Stimulated activated CD4-positive, alpha-beta T cell treated with anti-CD3 and anti-CD28 coated beads, Interleukin-1b, Interleukin-23, amount 100 ng/mL, for 1 hour (primary cell): ENCODE measurements at places on chromosomes 4 and X.

DNA sequence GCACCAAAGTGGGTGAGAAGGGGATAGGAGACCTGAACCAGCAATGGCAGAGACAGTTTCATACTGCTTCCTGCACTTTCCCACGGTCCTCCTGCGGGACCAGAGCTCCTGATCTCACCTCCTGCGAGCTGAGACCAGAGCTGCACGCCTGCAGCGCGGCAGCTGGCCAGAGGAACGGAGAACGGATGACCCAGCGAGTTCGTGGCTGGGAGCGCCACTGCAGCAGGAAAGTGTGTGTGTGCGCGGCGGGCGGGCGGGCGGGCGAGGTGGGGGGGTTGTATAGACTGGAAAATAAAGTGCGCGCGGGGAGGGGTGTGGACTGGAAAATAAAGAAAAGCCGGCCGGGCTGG lies 16.5 kb downstream of the MCF2 start:
- DNase-seq = no peak

GRCh38 chr4:140243278-140243753 lies 89.3 kb upstream of the MAML3 start:
- DNase-seq = no peak

GRCh38 chrX:23788946-23789345 lies 6.0 kb downstream of the SAT1 start:
- DNase-seq = no peak

DNA sequence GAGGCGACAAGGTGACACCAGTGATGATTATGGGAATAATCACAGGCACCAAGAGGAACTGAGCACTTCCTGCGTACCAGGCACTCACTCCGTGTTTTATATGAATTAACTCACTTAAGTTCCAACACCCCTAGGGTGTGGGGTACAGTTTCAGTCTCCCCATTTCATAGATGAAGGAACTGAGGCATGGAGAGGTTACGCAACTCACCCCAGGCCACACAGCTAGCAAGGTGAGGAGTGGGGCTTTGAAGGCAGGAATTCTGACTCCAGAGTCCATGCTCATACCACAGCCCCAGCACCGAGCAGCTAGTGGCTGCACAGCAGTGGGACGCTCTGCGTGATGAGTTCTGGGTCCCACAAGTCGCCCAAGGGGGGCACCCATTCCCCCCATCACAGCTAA lies 29.9 kb downstream of the PPP2R2C start:
- no peak for DNase-seq

GRCh38 chrX:82756272-82756671 lies 751.8 kb upstream of the POU3F4 start:
- no peak for DNase-seq

GRCh38 chr4:129394635-129395034 lies 298.7 kb downstream of the C4orf33 start:
- DNase-seq = no peak

GRCh38 chr4:39339968-39340367 lies 26.2 kb downstream of the RFC1 start:
- no peak for DNase-seq

DNA sequence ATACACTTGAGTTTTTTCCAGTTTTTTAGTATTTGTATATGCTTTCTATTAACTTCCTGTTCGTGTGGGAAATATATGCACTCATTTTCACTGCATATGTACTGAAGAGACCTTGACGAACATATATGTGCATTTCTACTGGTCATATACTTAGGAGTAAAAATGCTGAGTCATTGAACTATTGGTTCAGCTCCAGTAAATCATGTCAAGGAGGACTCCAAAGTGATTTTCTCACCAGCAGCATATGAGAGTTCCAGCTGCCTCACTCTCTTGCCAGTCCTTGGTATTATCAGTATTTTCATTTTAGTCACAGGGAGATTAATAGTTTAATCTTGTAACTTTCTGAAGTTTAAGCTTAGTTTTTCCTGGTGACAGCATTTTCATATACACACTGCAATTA lies 2750.2 kb downstream of the ARAP2 start:
- DNase-seq = no peak

DNA sequence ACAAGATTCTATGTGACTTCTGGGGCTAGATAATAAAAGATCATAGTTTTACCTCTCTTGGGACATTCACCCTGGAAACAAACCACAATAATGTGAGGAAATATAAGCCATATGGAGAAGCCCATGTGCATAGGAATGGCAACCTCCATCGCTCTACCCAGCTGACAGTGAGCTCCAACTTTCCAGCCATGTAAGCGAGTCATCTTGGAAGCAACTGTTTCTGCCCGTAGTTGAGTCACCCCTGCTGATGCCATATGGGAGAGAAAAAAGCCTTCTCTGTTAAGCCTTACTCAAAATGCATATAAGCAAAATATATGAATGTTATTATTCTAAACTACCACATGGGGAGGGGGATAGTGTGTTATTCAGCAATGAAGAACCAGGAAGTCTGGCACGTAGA lies 31.4 kb upstream of the RELL1 start:
- no peak for DNase-seq

DNA sequence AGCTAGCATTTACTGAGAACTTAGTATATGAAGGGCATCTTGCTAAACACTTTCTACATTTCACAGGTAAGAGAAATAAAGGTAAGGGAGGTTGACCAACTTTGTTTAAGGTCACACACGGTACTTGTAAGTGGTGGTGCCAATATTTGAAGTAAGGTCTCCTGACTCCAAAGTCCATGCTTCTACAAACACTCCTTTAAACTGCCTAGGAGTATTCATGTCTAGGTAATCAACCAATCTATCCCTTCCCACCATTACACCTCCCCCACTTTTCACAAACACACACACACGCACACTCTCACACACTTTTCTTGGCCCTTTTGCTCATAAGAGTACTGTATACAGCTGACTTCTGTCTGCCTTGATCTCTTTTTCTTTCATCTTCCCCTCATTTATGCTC lies 7.1 kb downstream of the BEX1 start:
- no peak for DNase-seq

- DNase-seq = no peak
Observed at GRCh38 chr4:1793496-1793840, 375 bp downstream of the FGFR3 start.

GRCh38 chr4:30028826-30029225 lies 691.3 kb upstream of the PCDH7 start:
- no peak for DNase-seq

DNA sequence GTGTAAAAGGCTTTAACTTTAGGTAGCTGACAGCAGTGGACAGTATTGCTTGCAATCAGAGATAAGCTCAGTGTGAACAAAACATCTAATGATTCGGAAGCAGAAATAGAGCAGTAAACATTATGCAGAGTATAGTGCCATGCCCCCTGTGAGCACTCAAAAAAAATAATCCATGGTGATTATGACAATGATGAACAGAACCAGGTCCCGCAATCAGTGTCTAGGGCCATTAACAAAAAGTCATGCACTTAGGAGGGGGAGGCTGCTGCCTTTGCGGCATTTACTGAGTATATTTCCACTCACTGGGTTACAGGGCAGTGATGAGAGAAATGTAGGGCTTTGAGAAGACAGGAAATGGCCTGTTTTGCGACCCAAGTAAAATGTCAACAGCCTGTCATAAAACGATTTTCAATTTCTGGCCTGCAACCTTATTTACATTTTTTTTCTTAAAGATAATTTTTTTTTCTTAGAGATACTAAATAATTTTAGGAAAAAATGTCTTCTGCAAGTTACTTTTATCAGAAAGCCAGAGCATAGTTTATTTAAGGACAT lies 27.3 kb upstream of the NEIL3 start:
- DNase-seq = no peak

DNA sequence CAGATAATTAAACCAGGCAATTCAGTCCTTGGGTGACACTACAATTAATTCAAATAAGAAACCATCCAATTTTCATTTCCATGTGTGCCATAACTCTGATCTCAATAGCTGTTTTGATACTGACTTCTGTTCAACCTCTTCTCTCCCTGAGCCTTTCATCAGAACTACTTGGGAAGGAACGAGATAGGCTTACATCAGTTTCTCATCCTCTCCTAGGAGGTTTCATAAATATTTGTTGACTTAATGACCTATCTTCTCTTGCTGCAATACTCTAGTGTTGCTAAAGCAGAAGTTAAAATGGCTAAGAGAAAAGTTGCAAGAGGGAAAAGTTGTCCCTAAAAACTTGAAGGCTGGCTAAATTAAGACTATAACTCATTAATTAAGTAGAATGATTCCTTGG lies 41.8 kb downstream of the PRKG2 start:
- no peak for DNase-seq

DNA sequence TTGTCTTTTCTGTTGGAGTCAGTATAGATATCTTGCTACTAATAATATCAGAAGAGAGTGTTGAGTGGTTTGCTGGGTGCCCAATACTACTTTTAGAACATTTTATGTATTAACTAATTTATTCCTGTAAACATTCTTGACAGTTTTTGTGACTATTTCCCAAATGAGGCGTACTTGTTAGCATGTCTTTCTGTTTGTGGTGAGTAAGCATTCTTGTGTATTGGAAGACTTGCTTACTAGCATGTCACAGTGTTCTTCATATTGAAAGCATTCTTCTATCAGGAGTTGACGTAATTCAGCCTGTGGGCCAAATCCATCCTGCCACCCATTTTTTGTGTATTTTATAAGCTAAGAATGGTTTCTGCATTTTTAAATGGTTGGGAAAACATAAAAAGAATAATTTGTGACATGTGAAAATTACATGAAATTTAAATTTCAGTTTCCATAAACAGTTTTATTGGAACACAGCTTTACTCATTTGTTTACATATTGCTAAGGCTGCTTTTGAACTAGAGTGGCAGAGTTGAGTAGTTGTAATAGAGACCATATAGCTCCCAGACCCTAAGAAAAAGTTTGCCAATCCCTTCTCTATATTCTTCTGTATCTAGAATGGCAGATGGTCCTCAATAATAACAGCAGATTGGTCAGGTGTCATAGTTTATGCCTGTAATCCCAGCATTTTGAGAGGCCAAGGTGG lies 20.4 kb downstream of the REPS2 start:
- DNase-seq = no peak

DNA sequence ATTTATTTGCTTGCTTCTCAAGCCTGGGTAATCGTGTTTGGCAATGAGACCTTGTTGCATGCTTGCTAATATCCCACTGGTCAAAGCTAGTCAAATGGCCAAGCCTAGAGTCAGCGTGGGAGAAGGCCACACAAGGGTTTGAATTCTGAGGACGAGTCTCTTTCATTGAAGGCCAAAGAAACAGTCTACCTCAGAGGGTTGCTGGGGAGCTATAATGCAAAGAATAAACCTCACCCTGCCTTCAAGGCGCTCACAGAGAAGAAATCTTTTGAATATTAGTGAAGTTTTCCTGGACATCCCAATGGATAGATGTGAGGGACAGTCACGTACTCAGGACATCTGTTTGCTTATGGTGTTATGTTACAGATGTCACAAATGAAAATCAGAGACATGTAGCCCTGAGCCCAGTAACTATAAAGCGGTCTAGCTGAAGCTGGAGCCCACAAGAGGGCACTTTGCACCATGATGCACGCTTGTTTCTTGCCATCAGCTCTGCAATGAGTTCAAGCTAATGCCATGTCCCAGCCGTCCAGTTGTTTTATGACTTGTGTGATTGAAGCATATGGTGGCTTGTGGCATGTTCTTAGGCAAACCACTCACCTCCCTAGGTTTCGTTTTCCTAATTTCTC lies 1.1 kb upstream of the TLR3 start:
- DNase-seq = no peak

DNA sequence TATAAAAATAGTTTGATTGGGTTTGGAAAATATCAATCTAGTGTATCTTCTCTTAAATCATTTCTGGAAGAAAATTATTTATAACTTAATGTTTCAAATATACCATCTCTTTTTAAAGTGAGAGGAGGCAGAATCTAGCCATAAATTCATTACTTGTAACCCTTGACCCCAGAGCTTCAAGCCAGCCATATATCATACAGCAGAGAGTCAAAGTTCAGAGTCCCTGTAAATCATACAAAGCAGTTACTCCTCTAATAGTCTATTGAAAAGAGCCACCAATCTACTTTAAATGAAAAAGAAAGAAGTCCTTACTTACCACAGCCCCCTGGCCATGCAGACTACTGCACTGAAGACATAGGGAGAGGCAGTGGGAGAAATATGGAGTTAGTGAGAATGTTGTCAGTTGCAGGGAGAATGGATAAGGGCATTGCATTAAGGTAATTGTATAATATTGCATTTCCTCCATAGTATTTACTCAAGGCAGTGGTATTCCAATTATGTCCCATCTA lies 229.5 kb downstream of the NKX6-1 start:
- DNase-seq = no peak

DNA sequence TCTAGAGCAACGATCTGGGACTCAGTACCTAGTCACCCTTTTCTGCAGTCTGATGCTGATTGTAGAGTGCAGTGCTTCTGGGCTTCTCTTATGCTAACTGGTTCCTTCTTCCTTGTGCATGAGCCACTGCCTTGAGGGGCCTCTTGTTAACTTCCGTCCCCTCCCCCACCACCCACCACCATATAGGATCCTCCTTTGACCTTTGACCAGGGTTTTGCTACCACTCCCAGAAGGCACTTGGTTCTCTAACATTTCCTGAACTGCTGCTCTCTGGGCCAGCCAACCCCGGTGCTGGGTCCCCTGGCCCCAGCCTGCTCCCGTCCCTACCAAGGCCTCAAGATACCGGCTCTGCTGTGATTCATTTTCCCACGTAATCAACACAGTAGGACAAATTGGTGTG lies 104.6 kb upstream of the KLF3 start:
- no peak for DNase-seq

DNA sequence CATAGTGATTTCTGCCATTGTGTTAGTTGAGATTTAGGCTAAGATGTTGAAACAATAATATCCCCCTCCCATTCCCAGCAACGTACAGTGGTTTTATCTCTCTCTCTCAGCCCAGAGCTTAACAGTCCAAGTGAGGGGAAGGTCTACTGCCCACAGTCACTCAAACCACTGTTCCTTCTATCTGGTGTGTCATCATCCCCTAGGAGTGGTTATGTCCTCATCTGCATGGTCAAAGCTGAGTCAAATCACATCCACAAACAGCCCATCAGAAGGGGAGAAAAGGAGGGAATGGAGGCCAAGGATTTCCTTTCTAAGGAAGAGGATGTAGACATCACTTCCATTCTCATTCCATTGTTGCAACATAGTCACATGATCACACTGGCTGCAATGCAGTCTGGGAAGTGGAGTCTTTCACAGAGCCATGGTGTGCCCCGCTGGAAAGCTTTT lies 42.8 kb upstream of the CHRNA9 start:
- no peak for DNase-seq

GRCh38 chr4:148445071-148445859 lies 3.1 kb upstream of the NR3C2 start:
- DNase-seq = no peak

DNA sequence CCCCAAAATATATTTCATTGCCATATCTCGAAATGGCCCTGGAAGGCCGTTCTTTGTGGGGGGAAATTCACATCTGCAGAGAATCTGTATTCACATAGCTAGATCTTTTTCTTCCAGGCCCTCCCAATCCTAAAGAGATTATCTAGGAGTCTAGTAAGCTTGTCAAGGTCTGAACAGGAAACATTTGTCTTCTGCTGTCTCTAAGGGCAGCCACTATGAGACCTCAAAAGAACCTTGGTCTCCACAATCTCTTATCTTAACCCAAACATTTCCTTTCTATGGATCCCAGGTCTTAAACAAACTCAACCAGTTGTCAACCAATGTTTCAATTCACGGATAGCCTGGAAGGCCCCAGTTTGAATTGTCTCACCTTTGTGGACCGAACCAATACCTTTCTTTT lies 45.0 kb downstream of the CRLF2 start:
- DNase-seq = no peak
